Activated T-cell treated with anti-CD3 and anti-CD28 coated beads, Interleukin-2, amount 50 U/mL, for 4 hours (primary cell): ENCODE measurements at places on chromosomes 12 and 14. TPM values are rescaled to one million over a fixed set of nuclear protein-coding genes. Genes with fewer than 3 reads are reported as not detected.

HOXC4 gene
- 0.16 TPM for total RNA-seq

TMEM179 gene
- total RNA-seq, result not detected

- no peak for DNase-seq
These were observed 15.4 kb downstream of the DGLUCY start for GRCh38 chr14:91129261-91129660.

IL26 gene
- 0.28 TPM for total RNA-seq

GRCh38 chr12:104964167-104964855 lies 6.2 kb upstream of the SLC41A2 start:
- DNase-seq, result no peak

GRCh38 chr12:120263748-120264085 lies 1.8 kb downstream of the PXN start:
- DNase-seq, result no peak

RTN1 gene
- total RNA-seq, result not detected

DNA sequence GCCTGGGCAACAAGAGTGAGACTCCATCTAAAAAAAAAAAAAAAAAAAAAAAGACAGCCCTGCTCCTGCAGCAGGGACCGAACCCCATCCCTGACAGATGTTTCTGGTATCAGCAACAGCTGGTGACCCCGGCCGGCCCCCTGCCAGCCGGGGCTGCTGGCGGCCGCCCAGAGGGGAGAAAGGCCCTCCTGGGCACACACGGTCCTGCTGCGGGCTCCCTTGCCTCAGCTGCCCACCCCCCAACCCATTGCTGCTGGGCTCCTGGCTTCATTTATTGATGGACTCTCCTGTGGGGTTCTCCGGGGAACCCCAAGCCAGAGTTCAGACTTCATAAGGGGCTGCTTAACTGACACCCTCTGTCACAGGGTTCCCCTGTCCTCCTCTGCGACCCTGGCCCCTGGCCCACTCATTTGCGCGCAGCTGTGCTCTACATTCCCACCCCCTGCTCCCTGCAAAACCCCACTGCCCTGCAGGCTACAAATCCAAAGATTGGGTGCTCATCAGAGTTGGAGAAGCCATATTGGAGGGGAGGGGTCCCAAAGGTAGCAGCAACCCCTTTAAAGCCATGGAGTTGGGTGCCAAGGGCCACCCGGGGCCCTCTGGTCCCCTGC lies 103.6 kb upstream of the RTL1 start:
- no peak for DNase-seq

MSI1 gene
- 0.25 TPM for total RNA-seq

IPO8 gene
- total RNA-seq, result 52.7 TPM

SIX1 gene
- total RNA-seq, result not detected

POTEM gene
- not detected for total RNA-seq

DNA sequence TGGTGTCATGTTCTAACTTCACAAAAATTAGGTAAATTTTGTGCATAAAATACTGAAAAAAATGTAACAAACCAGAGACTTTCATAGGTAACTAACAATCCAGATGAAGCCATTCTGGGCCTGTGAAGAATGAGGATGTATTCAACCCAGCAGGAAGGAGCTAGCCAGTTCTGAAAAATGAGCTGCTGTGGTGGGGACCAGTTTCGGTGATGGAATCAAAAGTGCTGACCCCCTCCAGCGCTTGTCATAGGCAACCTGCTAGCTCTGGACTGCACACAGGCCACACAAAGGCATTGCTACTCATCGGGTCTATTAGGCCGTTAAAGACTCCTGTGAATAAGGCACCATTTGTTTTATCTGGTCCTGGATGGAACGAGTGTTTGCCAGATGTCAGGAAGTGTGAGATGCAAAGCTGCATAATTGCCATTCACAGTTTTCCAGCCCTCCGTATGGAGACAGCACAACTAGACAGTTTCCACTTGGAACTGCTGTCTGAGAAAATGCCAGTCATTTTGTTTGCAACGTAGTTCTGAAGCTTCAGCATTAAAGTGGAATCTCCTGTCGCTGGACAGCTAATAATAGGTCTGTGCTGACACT lies 3.3 kb upstream of the RIMBP2 start:
- DNase-seq, result no peak

DNA sequence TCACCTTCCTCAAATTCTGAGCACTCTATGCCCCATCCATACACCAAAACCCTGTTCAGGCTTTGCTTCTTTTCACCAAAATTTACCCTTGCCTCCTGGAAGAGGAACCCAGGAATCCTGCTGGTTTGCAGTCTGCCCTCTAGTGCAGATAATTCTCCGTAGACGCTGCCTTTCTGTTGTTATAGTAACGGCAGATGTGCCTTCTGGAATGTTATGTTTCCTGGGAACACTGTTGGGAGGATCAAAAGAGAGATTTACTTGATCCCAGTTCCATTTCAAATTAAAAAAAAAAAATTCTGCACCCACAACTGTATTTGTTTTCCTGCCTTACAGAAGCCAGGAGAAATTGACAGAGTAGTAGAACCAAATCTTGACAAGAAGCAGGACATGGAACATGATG lies 104.2 kb upstream of the RMST start:
- no peak for DNase-seq

DNA sequence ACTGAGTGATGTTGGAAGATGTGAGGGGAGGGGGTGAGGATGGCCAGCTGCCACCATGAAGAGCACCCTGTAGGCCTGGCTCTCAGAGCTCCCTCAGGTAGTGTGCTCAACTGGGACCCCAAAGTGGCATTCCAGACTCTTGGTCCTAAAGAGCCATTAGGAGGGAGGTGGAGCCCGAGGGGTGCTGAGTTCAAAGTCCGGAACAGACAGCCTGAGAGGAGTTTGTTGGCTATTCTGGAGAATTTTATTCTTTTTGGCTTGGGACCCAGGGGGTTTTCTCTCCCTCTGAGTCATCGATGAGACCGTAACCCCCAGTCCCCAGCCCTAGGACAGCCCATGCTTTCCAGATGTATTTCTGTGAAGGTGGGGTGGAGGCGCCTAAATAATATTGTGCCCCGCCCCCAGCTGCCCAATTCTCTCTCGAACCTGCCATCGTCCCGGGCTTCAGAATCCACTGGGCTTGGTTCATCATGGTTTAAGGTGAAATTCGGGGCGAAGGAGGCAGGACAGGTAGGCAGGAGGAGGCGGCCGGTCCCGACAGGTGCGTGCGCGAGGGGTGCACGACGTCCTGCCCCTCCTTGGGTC lies 690 bp upstream of the RBP5 start:
- no peak for DNase-seq

DNA sequence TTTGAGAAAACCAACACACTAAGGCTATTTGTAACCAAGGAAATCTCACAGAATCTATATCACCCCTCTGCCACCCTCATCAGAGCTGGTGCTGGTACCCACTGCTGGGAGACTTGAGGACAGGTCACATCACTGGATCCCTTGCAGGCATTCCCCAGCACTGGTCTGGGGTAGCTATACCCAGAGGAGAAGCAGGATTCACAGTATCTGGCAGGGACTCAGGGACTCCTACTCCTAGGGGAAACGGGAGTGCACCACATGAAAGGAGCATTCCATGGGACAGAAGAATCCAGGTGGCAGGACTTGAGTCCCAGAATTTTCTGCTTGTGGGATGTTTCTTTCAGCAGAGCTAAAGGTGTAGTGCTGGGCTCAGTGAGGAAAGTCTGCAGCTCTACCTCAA lies 223.2 kb downstream of the ADGRD1 start:
- no peak for DNase-seq

- no peak for DNase-seq
These were observed 173.6 kb upstream of the ALG10B start for GRCh38 chr12:38142974-38143373.

GRCh38 chr14:93431036-93431670 lies 414 bp downstream of the UNC79 start:
- no peak for DNase-seq

DNA sequence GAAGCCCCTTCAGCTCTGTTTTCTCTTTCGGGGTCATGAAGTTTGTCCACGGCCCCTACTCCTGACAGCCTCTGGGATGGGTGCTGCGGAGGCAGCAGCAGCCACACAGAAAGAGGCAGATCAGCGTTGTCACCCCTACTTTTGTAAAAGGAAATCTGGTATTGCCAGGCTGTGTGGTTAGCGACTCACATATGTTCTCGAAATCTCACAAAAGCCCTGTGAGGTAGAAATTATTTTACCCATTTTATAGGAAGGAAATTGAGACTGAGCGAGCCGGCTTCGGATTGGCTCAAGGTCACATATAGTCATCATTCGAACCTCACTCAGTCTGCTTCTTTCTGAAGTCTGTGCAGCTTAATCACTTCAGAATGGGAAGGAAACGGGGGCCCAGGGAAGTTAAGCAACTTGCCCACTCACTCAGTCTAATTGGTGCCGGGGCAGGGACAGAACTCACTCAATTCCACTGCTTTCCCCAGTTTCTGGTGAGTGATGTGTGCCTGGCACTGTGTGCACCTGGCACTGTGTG lies 1.1 kb upstream of the CKAP4 start:
- peak; percentile 31 for DNase-seq

GRCh38 chr14:50533241-50533705 lies 904 bp upstream of the MAP4K5 start:
- DNase-seq, result no peak

KDM5A gene
- 58.7 TPM for total RNA-seq

DNA sequence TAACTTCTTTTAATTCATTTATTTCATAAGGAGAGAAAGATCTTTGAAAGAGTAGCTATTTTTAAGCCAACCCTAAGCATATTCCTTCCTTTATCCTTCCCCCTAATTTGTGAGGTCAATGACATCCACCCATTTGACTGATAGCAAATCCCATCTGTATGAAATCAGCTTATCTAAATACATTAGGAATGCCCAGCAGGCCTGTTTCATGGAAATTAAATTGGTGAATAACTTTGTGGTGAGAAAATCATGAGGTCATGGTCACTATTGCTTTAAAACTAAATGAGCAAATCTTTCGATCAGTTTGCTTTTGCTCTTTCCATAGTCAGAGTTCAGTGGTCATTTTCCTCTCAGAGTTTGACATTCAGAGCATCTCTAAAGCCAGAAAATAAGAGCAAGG lies 256.6 kb downstream of the CPNE8 start:
- no peak for DNase-seq

- no peak for DNase-seq
These were observed 65.1 kb upstream of the CPM start for GRCh38 chr12:68998041-68998440.

OSBPL8 gene
- total RNA-seq, result 87.3 TPM

DNA sequence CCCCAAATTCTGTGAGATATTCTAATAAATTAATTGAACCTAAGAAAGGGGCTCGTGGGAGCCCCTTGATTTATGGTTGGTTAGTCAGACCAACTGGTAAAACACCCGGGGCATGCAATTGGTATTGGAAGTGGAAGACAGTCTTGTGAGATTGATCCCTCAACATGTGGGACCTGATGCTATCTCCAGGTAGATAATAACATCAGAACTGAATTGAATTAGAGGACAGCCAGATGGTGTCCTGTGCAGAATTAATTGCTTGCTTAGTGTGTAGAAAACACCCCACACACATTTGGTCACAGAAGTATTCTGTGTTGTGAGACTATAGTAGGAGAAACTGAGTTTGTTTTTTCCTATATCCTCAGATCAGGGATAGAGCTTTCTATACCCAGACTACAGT lies 22.0 kb downstream of the PYROXD1 start:
- DNase-seq, result no peak

DNA sequence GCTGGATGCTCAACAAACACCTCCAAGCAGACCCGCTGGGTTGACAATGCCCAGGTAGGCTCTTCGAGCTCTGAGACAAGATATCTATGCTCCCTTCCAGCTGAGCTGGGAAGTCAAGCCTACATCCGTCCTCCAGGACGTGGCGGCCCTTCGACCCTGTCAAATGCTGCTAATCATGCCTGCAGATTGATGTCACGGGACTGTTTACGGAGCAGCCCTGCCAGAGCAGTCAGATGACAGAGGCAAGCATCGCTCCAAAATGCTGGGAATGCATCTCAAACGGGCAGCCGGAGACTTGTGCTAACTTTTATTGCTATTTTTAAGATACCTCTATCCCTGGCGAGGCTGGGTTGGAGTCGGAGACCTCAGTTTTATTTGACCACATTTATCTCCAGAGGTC lies 139.2 kb downstream of the NTF3 start:
- DNase-seq, result no peak

DNA sequence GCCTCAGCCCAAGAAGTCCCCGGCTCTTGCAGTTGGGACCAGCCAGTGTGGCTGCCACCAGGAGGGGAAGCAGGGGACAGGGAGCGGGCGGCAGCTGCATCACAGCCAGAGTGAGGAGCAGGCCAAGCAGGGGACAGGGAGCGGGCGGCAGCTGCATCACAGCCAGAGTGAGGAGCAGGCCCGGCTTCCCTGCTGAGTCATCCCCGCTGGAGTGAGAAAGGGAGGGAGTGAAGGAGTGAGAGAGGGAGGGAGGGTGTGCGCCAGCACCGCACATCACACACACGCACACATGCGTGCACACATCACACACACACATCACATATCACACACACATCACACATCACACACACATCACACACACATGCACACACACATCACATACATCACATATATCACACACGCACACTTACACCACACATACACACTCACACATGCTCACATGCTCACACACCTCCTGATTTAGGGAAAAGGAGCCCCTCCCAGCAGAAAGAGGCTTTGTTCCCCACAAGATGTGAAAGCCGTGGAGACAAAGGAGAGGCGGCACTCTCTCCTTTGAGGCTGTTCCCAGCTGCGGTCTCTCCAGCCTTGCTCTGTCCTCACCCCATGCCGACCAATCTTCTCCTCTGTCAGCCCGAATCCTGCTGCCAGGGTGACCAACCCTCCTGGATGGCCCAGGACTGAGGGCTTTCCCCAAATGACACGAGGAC lies 16.7 kb upstream of the ZDHHC22 start:
- no peak for DNase-seq

GRCh38 chr12:71134405-71134804 lies 23.4 kb downstream of the TSPAN8 start:
- no peak for DNase-seq

GRCh38 chr14:93160353-93160801 lies 24.3 kb downstream of the MOAP1 start:
- no peak for DNase-seq

ALKBH1 gene
- total RNA-seq, result 17.8 TPM

DNA sequence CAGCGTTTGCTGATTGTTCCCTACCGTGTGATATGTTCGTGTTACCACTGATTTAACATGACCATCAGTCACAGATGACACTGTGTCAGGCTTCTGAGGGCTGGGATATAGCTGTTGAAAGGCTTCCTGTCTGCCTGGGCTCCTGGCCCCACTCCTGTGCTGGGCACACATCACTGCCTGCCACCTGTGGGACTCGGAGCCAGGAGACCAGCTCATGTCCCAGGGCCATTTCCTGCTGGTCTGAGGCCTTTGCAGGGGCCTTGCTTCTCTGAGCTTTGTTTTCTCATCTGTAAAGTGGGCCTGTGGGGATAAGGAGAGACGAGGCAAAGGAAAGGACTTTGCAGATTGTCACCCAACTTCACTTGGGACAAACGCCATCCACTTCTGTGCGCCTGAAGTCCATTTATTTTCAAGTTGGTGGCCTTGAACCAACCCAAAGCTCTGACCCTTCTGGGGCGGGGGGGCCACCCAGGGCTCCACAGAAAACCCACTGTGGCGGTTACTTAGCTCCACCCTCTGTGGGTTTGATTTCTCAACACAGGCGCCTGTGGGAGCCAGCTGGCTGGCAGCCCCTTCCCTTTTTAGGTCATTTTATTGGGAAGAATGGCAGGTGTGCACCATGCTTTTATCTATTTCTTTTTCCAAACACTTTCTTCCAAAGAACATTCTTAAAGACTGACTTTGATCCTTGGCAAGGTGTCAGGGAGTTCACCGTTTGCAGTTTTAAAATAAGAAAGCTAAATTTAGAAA lies 54.1 kb downstream of the BEGAIN start:
- no peak for DNase-seq

GRCh38 chr12:69189378-69189978 lies 49.9 kb upstream of the CPSF6 start:
- DNase-seq, result no peak

SERPINA9 gene
- not detected for total RNA-seq

GRCh38 chr14:22432348-22432976 lies 156.6 kb downstream of the DAD1 start:
- no peak for DNase-seq
